Thyroid gland (tissue), 4 donors: ENCODE measurements at places on chromosomes 1 and 21. TPM values are rescaled to one million over a fixed set of nuclear protein-coding genes. Genes with fewer than 3 reads are reported as not detected.

- DNase-seq: peak; percentile 75
- H3K36me3 ChIP-seq: no peaks in the 10 kb centered on the region
- H3K4me3 ChIP-seq: no peak overlapping the region
- H3K27me3 ChIP-seq: no peaks in the 10 kb centered on the region
- peak overlapping the region; percentile 92 for H3K27ac ChIP-seq
Measured at GRCh38 chr1:85612704-85613361, 32.3 kb downstream of the CCN1 start.

Gene GIPC2
- total RNA-seq: 3.6 TPM

DNA sequence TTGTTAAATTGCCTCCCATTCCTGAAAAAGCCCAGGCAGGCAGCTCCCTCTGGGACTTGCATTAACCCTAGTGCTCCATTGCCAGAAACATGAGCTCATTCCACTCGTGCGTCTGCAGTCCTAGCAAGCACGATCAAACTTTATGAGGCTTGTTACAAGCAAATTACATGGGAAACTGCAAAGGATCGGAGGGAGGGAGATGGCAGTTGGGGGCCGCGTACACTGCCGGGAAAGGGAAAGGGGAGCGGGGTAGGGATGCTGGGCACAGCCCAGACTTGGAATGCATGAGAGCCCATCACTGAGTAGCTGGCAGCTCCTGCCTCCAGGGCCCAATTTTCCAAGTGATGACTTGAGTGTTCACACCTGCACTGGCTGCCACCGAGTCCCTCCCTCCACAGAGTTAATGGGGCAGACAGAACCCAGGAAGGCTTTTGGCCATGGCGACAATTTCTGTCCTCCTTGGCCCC is 169.9 kb downstream of the BRINP2 start:
- H3K4me3 ChIP-seq: no peak overlapping the region
- H3K27ac ChIP-seq: no peak overlapping the region
- no peaks in the 10 kb centered on the region for H3K27me3 ChIP-seq
- H3K4me1 ChIP-seq: no peaks in the 10 kb centered on the region

DNA sequence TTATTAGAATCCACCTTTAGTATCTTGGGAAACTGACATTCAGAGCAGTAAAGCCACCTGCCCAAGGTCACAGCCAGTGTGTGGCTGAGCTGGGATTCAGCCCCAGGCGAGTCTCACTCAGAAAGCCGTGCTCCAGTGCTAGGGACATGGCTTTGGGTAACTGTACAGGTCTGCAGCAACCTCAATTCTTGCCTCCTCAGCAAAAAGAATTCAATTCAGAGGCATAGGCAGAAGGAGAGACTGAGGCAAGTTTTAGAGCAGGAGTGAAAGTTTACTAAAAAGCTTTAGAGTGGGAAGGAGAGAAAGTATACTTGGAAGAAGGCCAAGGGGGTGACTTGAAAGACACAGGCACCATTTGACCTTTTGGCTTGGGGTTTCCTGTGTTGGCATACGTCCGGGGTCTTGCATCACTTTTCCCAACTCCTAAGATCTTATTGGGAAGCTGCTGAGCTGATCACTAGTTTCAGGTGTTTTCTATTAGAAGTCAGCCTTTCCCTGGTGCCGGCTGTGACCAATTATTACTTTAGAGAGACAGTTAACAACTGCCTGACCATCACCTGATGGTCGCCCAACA is 529.3 kb downstream of the MATN1 start:
- H3K27ac ChIP-seq: no peak overlapping the region
- H3K27me3 ChIP-seq: no peaks in the 10 kb centered on the region
- peaks cover 4% of the 10 kb centered on the region for H3K4me1 ChIP-seq
- H3K36me3 ChIP-seq: no peaks in the 10 kb centered on the region

Gene RCOR3
- 105 TPM for total RNA-seq

- H3K4me3 ChIP-seq: no peak overlapping the region
- H3K4me1 ChIP-seq: no peaks in the 10 kb centered on the region
- DNase-seq: no peak
- no peaks in the 10 kb centered on the region for H3K27me3 ChIP-seq
- H3K36me3 ChIP-seq: no peaks in the 10 kb centered on the region
- H3K27ac ChIP-seq: no peak overlapping the region
Measured at GRCh38 chr1:80533775-80534334, 1266.9 kb upstream of the ADGRL2 start.

DNA sequence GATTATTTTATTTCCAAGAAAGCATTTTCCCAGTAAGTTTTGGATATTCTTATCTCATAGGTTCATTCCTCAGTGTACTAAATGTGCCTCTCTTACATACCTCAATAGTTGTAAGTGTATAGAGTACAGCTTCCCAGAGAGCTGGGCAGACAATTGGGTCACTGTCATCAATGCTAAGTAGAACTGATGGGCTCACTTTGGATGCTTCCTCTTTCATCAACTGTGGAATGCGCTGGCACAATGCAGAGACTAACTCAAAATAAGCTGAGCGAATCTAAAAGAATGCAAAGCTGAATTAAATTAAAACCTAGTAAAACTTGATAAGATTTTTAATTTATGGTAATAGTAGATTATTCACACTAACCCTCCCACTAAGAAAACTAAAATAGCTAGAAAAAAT is 21.5 kb downstream of the LTN1 start:
- no peak for DNase-seq
- peaks cover 49% of the 10 kb centered on the region for H3K36me3 ChIP-seq
- no peak overlapping the region for H3K4me3 ChIP-seq
- H3K27ac ChIP-seq: no peak overlapping the region
- no peaks in the 10 kb centered on the region for H3K4me1 ChIP-seq
